NCI-H460 (cell line): ENCODE measurements at places on chromosomes 3 and 15.

GRCh38 chr3:196219194-196219969, 3.0 kb downstream of the SLC51A start:
- DNase-seq: no peak

GRCh38 chr3:45048244-45048643, 22.1 kb downstream of the CLEC3B start:
- DNase-seq: no peak

GRCh38 chr3:132038198-132038825, 3.5 kb upstream of the CPNE4 start:
- peak; percentile 36 for DNase-seq

- DNase-seq: no peak
These were observed 66.3 kb upstream of the IQSEC1 start for GRCh38 chr3:13139471-13140065.

DNA sequence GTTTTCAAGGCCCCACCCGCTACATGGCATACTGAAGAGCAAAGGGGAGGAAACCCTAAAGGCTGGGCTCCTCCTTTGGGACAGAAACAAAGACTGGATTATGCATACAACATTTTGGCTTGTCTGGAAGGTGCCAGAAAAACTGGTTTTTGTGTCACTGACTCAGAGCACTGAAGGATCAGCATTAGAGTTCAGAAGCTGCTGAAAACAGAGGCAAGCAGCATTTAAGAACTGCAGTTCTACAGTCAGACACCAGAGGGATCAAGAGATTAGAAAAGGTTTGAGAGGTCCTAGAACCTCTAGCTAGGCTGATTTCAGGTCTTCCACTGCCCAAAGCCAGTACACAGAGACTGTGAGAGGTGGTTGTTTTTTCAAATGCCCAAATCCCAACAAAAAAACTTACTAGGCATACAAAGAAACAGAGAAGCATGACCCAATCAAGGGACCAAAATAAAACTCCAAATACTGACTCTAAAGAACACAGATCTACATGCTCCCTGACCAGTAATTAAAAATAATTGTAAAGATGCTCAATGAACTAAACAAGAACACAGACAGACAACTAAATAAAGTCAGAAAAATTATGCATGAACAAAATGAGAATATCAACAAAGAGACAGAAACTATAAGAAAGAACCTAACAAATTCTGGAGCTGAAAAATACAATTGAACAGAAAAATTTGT, 91.2 kb downstream of the SENP2 start:
- peak; percentile 68 for DNase-seq

- DNase-seq: no peak
These were observed 656 bp downstream of the SLMAP start for GRCh38 chr3:57756528-57757401.

- DNase-seq: no peak
These were observed 406 bp upstream of the MPI start for GRCh38 chr15:74889390-74889882.

GRCh38 chr3:114558271-114558670, 264.4 kb downstream of the TIGIT start:
- DNase-seq: no peak

DNA sequence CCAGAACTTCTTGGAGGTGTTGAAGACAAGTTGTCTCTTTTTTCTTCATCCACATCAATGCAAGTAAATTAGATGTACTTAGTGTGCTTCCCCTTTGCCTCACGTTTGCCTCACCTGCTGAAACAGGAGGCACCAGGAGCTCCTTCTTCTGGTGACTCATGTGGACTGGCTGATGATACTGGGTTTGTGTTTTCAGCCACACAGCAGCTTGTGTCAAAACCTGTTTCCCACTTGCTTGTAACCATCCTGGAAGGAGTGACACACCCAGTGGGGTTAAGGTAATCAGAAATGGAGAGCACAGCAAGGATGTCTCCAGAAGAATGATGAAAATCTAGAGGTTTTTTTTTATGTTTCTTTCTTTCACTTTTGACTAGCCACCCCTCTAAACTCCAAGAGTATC, 143.3 kb upstream of the RBMS3 start:
- no peak for DNase-seq

GRCh38 chr15:42136513-42136912, 19.9 kb downstream of the PLA2G4F start:
- no peak for DNase-seq

GRCh38 chr15:101188637-101189408, 63.0 kb downstream of the CHSY1 start:
- DNase-seq: no peak

DNA sequence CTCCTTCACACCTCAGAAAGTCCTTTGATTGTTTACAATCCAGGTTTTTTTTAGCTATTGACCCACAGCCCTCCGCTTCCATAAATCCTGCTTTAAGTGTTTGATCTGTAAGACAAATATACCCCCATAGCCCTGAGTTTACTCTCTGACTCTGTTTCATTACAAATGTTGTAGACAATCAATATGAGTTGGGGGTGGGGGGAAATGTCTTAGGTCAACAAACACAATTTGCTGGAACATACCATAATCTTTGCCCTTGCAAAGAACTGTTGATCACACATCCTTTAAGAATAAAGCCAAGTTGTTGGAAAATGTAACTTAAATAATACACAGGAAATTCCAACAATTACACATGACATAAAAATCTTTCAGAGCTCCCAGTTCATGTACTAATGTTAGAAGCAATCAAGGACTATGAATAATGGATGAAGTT, 301.8 kb upstream of the SEMA6D start:
- DNase-seq: no peak

DNA sequence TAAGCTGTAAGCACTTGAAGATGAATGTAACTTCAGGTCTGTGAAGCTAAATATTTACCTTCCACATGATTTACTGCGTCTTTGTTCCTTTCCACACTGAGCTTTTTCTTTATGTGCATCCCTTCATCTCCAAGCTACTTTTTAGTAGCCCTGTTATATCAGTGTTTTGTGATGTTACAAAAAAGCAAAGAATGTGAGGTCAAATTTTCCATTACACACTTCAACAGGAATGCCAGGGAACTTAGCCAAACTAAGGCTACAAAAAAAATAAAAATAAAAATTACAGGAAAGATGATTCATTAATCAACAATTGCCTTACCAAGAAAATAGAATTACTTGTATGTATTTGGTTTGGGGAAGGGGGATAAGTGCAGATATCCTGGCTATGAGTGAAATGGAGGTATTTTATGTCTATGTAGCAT, 73.0 kb downstream of the FILIP1L start:
- no peak for DNase-seq

- DNase-seq: no peak
These were observed 3.7 kb downstream of the IQSEC1 start for GRCh38 chr3:13069495-13069894.

DNA sequence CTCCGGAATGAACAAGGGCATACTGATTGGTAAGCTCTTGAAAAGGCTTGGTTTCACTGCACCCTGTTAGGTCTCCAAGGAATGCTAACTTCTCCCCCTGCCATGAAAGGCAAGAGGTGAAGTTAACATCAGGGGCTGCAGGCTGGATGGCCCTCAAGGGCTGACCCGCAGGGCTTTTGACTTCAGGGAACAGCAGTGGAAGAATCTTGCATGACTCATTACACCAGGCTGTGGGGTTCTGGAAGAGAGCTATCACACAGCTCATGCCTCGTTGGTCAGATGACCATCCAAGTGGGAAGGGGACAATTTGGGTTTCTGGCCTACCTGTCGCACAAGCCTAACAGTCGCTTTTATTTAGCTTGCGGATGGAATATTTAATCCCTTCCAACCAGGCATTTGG, 23.6 kb upstream of the ATG7 start:
- DNase-seq: no peak
